T-helper 2 cell treated with Interferon-gamma antibody and Interleukin-4, amounts not matched to agents 5 μg/mL and 100 μg/mL, for 36 hours (primary cell): ENCODE measurements at places on chromosomes 6 and 20.
A peak's percentile ranks its signal among the peaks of the same experiment; 100 is the strongest.

DNA sequence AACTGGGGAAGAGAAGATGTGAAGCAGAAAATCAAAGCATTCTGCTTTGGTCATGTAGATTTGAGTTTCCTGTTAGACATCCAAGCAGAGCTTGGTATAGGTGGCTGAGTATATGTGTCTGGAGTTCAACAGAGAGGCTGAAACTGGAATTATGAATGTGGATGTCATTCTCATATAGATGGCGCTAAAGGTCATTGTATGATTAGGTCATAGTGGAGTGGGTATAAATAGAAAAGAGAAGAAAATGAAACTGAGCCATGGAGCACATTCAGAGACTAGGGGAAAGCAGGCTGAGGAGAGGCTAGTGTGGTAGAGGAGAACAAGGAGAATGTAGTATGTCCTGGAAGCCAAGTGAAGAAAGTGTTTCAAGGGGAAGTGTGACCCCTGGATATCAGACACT is 295.6 kb upstream of the PLN start:
- H3K27ac ChIP-seq = no peak overlapping the region
- peaks cover 1% of the 10 kb centered on the region for H3K4me1 ChIP-seq
- H3K27me3 ChIP-seq = peaks cover 2% of the 10 kb centered on the region

DNA sequence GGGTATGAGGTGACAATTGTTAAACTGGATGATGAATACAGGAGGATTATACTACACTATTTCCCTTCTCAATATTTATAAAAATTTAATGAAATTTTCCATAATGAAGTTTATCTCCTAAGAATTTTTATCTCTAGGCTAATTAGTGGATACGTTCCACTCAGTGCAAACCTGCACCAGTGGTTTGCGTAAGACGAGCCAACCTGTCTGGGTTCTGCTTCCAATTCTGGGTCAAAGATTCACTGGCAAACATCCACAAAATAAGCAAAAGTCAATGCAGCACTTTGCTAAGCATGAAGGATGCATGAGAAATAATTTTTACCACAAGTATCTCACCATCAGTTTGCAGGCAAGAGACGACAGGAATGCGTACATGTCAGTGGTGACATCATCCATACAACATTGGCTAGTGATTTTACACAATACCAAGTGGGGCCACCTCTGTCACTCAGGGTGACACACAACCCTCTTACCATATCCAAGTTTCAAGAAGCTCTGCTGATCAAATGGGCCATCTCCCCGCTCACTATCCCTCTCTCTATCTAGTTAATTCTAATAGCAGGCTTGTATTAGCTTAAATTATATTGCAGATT is 51.7 kb downstream of the FAM50B start:
- H3K27ac ChIP-seq = no peak overlapping the region
- DNase-seq = no peak

DNA sequence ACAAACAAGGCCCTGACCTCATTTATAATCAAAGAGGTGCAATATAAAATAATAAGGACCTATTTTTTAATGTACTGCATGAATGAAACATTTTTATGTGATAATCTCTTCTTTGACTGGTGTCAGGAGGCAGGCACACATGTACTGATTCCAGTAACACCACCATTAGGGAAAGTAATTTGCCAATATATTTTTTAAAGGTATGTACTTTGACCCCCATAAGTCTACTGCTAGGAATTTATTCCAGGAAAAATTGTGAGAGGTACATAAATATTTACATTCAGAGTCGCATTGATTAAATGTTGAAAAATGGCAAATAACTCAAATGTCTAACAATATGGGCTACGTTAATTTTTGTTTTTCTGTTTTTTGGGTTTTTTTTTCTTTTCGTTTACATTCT is 325.4 kb upstream of the PRDM1 start:
- no peak for DNase-seq
- H3K4me1 ChIP-seq = peaks cover 47% of the 10 kb centered on the region
- peaks cover 29% of the 10 kb centered on the region for H3K36me3 ChIP-seq
- peaks cover 9% of the 10 kb centered on the region for H3K27me3 ChIP-seq
- no peak overlapping the region for H3K27ac ChIP-seq

DNA sequence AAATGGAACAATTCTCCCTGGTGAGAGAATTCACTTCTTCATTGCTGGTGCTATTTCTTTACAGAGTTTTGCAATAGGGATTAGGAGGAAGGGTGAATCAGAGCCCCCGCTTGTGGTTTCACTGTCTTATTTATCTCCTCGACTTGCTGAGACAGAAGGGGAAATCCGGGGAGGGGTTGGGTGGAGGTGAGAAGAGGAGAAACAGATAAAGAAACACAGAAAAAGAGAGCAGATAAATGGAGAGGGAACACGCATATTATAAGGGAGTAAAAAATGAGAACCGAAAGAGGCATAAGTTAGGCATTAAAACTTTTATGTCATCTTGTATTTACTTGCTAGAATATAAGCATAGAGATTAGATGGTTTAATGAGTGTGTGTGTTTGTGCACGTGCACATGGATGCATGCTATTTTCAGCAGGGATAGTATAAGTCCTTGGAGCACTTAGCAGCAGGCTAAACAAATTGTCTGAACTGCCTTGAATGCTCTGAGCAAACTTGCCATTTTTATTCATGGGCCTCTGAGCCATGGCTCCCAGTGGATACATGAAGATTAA is 105.0 kb downstream of the OLIG3 start:
- H3K27ac ChIP-seq = peak overlapping the region; percentile 83
- H3K4me1 ChIP-seq = peaks cover 34% of the 10 kb centered on the region
- peak; percentile 82 for DNase-seq
- H3K4me3 ChIP-seq = peak overlapping the region; percentile 74
- H3K36me3 ChIP-seq = peaks cover 14% of the 10 kb centered on the region
- H3K27me3 ChIP-seq = no peaks in the 10 kb centered on the region

GRCh38 chr20:23350904-23351838 is 580 bp downstream of the NXT1 start:
- H3K4me1 ChIP-seq = peaks cover 19% of the 10 kb centered on the region
- H3K27me3 ChIP-seq = no peaks in the 10 kb centered on the region
- peak overlapping the region; percentile 77 for H3K27ac ChIP-seq
- peak; percentile 62 for DNase-seq

- H3K4me1 ChIP-seq = peaks cover 25% of the 10 kb centered on the region
- DNase-seq = no peak
- no peak overlapping the region for H3K4me3 ChIP-seq
- H3K36me3 ChIP-seq = no peaks in the 10 kb centered on the region
Observed at GRCh38 chr6:159053781-159054398, 9.1 kb upstream of the TAGAP start.

- H3K4me1 ChIP-seq = peaks cover 10% of the 10 kb centered on the region
- no peaks in the 10 kb centered on the region for H3K36me3 ChIP-seq
- no peak overlapping the region for H3K4me3 ChIP-seq
- no peak for DNase-seq
Observed at GRCh38 chr6:36937896-36938295, 16.6 kb upstream of the PI16 start.

- peaks cover 19% of the 10 kb centered on the region for H3K36me3 ChIP-seq
- H3K4me1 ChIP-seq = peaks cover 20% of the 10 kb centered on the region
- no peak overlapping the region for H3K4me3 ChIP-seq
- H3K27me3 ChIP-seq = no peaks in the 10 kb centered on the region
Observed at GRCh38 chr6:27839626-27840475, 72.3 kb downstream of the OR2B2 start.

DNA sequence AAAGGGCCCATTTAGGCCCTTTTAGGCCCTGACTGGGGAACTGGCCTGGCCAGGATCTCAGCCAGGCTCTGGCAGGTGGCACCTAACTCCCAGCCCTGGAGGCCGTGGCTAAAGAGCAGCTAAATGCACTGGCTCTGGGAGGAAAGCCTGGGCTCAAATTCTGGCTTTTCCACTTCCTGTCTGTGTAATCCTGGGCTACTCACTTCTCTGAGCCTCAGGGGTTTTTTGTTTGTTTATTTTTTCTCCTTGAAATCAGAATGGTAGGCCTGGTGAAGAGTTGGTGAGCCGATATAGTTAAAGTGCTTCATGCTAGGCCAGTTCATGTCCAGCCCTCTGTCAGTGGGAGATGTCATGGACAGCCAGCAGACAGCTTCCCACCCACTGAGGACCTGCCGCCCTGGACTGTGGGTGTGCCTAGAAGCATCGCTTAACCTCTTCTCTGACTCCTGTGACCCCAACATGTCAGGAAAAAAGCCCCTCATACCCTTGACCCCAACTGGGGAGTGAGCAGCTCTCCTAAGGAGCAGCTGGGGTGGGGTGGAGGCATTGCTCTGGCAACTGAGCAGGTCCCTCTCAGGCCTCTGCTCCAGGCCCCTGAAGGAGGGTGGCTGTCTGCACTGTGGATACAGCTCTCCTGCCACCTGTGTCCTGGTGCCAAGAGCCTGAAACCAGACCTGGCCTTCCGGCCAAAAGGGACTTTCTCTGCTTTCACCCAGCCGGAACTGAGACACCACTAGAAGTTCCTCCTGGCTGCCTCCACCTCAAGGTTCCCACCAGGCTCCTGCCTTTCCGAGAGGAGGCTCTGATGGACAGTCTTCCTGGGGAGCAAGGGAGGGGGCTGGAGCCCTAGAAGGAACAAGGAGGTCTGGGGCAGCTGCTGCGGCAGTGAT is 57.2 kb upstream of the MYL9 start:
- DNase-seq = no peak
- peaks cover 7% of the 10 kb centered on the region for H3K4me1 ChIP-seq
- no peak overlapping the region for H3K4me3 ChIP-seq
- H3K36me3 ChIP-seq = no peaks in the 10 kb centered on the region
- no peaks in the 10 kb centered on the region for H3K27me3 ChIP-seq

- no peak overlapping the region for H3K27ac ChIP-seq
- no peak for DNase-seq
- no peaks in the 10 kb centered on the region for H3K36me3 ChIP-seq
- H3K27me3 ChIP-seq = peaks cover 8% of the 10 kb centered on the region
- no peak overlapping the region for H3K4me3 ChIP-seq
Observed at GRCh38 chr20:50216543-50217206, 26.0 kb downstream of the CEBPB start.

- no peaks in the 10 kb centered on the region for H3K27me3 ChIP-seq
- H3K4me3 ChIP-seq = no peak overlapping the region
- no peaks in the 10 kb centered on the region for H3K36me3 ChIP-seq
- no peak overlapping the region for H3K27ac ChIP-seq
- peaks cover 3% of the 10 kb centered on the region for H3K4me1 ChIP-seq
- DNase-seq = no peak
Observed at GRCh38 chr6:73556836-73557235, 36.0 kb upstream of the EEF1A1 start.

GRCh38 chr20:48817367-48818030 is 10.3 kb downstream of the PREX1 start:
- peaks cover 56% of the 10 kb centered on the region for H3K4me1 ChIP-seq
- peaks cover 29% of the 10 kb centered on the region for H3K36me3 ChIP-seq
- H3K27me3 ChIP-seq = peaks cover 4% of the 10 kb centered on the region
- H3K27ac ChIP-seq = peak overlapping the region; percentile 85

GRCh38 chr6:53934023-53934422 is 139.2 kb downstream of the LRRC1 start:
- no peaks in the 10 kb centered on the region for H3K27me3 ChIP-seq
- H3K4me1 ChIP-seq = peaks cover 8% of the 10 kb centered on the region
- no peak overlapping the region for H3K4me3 ChIP-seq
- no peak overlapping the region for H3K27ac ChIP-seq
- no peak for DNase-seq
- no peaks in the 10 kb centered on the region for H3K36me3 ChIP-seq

- H3K4me3 ChIP-seq = peak overlapping the region; percentile 62
- peaks cover 7% of the 10 kb centered on the region for H3K27me3 ChIP-seq
- H3K36me3 ChIP-seq = no peaks in the 10 kb centered on the region
- peak; percentile 8 for DNase-seq
- peaks cover 14% of the 10 kb centered on the region for H3K4me1 ChIP-seq
- peak overlapping the region; percentile 60 for H3K27ac ChIP-seq
Observed at GRCh38 chr6:63352544-63353285, 32.9 kb upstream of the LGSN start.

GRCh38 chr6:28985462-28986164 is 19.5 kb downstream of the ZNF311 start:
- DNase-seq = no peak
- H3K4me3 ChIP-seq = peak overlapping the region; percentile 75
- no peak overlapping the region for H3K27ac ChIP-seq

- no peaks in the 10 kb centered on the region for H3K4me1 ChIP-seq
- no peak overlapping the region for H3K27ac ChIP-seq
- no peak overlapping the region for H3K4me3 ChIP-seq
Observed at GRCh38 chr6:22325481-22325880, 28.6 kb upstream of the PRL start.

DNA sequence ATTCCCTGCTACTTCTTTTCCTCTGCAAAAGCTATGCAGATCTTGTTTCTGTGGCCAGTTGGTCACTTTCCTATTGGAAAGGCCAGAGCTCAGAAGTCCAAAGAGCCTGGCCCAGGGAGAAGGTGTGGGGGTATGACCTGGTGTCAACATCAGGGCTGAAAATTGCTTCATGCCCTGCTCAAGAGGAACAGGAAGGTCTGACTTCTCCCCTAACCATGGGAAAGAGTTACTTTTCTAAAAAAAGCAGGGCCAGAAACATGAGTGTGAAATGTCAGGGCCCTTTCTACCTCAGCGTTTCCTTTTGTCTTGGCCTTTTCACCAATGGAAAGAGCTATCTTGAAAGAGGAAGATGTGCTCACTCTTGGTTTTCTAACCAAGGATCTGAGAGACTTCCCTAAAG is 117.4 kb downstream of the MAFB start:
- no peak overlapping the region for H3K4me3 ChIP-seq
- H3K27me3 ChIP-seq = no peaks in the 10 kb centered on the region
- no peak overlapping the region for H3K27ac ChIP-seq
- no peaks in the 10 kb centered on the region for H3K4me1 ChIP-seq
- H3K36me3 ChIP-seq = no peaks in the 10 kb centered on the region

DNA sequence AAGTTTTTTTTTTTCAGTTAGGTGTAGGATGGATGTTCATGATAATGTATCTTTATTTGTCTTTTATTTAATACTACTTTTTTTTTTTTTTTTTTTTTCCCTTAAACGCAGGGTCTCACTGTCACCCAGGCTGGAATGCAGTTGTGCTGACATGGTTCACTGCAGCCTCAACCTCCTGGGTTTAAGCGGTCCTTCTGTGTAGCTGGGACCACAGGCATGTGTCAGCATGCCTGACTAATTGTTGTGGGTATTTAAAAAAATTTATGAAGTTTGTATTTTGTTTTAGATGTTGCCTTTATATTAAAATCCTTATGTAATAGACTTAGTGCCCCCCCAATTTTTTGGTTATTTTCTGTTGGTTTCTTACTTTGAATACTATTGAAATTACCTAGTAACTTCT is 42.6 kb downstream of the NCOA3 start:
- no peak overlapping the region for H3K27ac ChIP-seq
- H3K27me3 ChIP-seq = no peaks in the 10 kb centered on the region
- peaks cover 29% of the 10 kb centered on the region for H3K36me3 ChIP-seq

DNA sequence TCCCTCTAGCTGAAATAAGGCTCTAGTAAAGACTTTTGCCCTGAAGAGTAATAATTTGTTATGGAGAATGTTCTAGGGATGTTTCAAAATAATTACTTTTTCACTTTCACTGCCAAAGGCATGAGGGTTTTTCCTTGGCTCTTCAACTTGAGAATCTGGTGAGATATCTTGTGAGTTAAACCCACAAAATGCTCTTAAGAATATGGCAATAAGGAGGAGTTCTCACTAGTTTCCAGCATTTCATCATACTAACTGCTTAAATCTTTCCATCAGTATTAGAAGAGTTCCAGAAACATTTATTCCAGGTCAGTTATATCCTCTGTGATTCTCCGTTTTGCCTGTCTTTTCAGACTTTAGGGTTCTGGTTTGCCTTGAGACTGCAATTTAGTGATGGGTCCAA is 785.6 kb upstream of the GJE1 start:
- H3K4me3 ChIP-seq = no peak overlapping the region
- no peaks in the 10 kb centered on the region for H3K36me3 ChIP-seq
- H3K27me3 ChIP-seq = peaks cover 2% of the 10 kb centered on the region
- DNase-seq = no peak
